Immature natural killer cell (primary cell): ENCODE measurements at places on chromosomes 12 and 14. TPM values are rescaled to one million over a fixed set of nuclear protein-coding genes. Genes with fewer than 3 reads are reported as not detected.

Gene FIGNL2
- not detected for polyA plus RNA-seq

Gene TCL1B
- not detected for polyA plus RNA-seq

Gene EFS
- polyA plus RNA-seq, result not detected

Gene RNASE3
- polyA plus RNA-seq, result not detected

Gene ZDHHC22
- polyA plus RNA-seq, result not detected

Gene METTL17
- 32.1 TPM for polyA plus RNA-seq

Gene PAWR
- polyA plus RNA-seq, result 1.3 TPM

Gene PRIMA1
- not detected for polyA plus RNA-seq

Gene FAM186B
- polyA plus RNA-seq, result not detected

Gene HSPB8
- not detected for polyA plus RNA-seq

Gene SLCO1B1
- not detected for polyA plus RNA-seq

Gene TNFAIP2
- polyA plus RNA-seq, result 0.91 TPM

Gene PTPN6
- polyA plus RNA-seq, result 294 TPM

Gene LALBA
- polyA plus RNA-seq, result not detected

Gene SMIM41
- not detected for polyA plus RNA-seq

Gene CLEC4D
- not detected for polyA plus RNA-seq

Gene GLS2
- 1.2 TPM for polyA plus RNA-seq

Gene TAS2R43
- polyA plus RNA-seq, result not detected

Gene INSM2
- polyA plus RNA-seq, result not detected

Gene KLHDC1
- polyA plus RNA-seq, result 2.5 TPM

Gene MRPL42
- polyA plus RNA-seq, result 92.9 TPM

Gene SRGAP1
- not detected for polyA plus RNA-seq

Gene SP1
- polyA plus RNA-seq, result 12.2 TPM

Gene LYZ
- 351 TPM for polyA plus RNA-seq

Gene GPR135
- polyA plus RNA-seq, result 0.58 TPM

Gene KIAA0586
- 10.1 TPM for polyA plus RNA-seq

Gene BTBD6
- polyA plus RNA-seq, result 3.7 TPM

Gene KRT83
- not detected for polyA plus RNA-seq

Gene CLEC4A
- 15.4 TPM for polyA plus RNA-seq

Gene CCDC198
- polyA plus RNA-seq, result not detected

Gene TPH2
- polyA plus RNA-seq, result not detected

Gene PTGER2
- 250 TPM for polyA plus RNA-seq

Gene IFNG-AS1
- 5.8 TPM for polyA plus RNA-seq

Gene CLSTN3
- 7.6 TPM for polyA plus RNA-seq
